IMR-90 (cell line): ENCODE measurements at places on chromosomes 7 and 10.

DNA sequence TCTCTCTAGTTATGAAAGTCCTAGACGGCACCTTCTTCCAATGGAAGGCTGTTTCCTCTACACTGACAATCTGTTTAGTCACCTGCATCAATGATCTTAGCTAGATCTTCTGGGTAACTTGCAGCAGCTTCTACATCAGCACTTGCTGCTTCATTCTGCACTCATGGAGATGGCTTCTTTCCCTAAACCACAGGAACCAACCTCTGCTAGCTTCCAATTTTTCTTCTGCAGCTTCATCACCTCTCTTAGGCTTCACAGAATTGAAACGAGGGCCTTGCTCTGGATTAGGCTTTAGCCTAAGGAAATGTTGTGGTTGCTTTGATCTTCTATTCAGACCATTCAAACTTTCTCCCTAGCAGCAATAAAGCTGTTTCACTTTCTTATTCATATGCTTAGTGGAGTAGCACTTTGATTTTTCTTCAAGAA lies 24.6 kb downstream of the NAMPT start:
- DNase-seq: no peak

DNA sequence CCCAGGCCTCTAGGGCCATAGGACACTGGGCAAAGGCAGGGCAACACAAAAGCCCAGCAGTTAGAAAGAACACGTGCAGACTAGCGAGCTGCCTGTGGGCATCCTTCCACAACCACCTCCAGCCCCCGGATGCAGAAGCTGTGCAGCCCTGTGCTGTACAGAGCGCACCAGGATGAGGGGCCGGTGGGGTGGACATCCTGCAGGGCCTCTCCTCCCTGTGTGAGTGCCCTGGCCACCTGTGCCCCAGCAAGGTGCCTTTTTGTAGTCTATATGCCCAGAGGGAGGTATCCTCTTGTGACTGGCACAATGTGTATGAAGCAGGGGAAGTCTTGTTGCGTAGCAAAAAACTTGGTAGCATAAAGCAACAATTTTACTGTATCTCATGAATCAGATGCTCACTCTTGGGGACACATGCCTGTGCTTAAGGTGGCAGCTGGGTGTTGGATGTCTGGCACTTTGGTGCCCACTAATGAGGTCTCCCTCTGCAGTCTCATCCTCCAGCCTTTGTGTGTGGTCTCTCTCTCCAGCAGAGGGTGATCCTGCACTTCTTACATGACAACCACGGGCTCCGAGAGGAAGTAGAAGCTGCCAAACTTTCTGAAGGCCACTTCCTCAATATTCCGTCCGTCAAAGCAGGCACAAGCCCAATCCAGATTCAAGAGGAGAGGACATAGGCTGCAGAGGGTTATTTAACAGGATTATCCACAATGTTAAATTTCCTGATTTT lies 8.7 kb downstream of the NCAPG2 start:
- peak; percentile 77 for DNase-seq

- DNase-seq: no peak
Observed at GRCh38 chr10:1358860-1359625, 302.9 kb downstream of the WDR37 start.

GRCh38 chr7:86926732-86927131 lies 132.7 kb downstream of the ELAPOR2 start:
- peak; percentile 41 for DNase-seq

GRCh38 chr10:123869020-123869414 lies 22.6 kb downstream of the CPXM2 start:
- DNase-seq: no peak

DNA sequence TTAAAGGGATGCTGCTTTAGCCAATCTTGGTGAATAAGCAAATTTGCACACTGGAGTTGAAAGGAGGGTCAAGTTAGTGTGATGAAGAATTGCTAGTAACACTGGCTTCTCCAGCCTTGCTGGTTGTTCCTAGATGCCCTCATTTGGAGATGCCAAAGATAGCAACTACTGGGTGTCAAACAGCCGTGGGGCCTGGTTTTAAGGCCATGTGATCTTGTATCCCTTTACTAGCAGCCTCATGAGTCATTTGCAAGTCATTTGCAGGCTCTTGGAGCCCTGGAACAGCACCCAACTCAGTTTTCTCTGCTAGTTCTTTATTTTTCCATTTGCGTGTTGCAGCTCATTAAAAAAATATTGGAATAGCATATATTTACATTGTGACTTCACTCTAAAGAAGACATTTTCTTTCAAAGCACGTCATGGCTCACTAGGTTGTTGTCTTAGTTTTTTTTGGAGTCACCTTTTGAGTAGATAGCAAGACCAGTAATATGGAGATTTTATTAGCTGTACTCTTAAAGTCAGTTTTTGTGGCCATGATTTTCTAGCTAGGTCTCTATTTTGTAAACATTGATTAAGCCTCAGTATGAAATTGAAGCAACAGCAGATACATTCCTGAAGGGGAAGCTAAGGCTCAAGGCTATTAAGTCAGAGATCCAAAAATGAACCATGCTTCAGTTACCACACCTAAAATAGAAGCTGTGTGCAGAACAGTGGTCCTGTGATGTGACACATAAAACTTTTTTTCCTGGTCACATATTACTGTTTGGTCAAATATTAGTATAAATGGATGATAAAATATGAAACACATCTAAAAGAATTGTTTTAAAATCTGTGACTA lies 1.3 kb downstream of the LSMEM1 start:
- peak; percentile 86 for DNase-seq

DNA sequence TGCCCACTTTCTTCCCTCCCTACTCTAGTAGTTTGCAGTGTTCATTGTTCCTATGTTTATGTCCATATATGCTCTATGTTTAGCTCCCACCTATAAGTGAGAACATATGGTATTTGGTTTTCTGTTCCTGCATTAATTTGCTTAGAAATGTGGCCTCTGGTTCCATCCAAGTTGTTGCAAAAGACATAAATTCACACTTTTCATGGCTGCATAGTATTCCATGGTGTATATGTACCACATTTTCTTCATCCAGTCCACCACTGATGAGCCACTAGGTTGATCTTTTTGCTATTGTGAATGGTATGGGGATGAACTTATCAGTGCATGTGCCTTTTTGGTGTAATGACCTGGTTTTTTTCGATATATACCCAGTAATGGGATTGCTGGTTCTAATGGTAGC lies 1089.1 kb downstream of the GRM8 start:
- DNase-seq: no peak

DNA sequence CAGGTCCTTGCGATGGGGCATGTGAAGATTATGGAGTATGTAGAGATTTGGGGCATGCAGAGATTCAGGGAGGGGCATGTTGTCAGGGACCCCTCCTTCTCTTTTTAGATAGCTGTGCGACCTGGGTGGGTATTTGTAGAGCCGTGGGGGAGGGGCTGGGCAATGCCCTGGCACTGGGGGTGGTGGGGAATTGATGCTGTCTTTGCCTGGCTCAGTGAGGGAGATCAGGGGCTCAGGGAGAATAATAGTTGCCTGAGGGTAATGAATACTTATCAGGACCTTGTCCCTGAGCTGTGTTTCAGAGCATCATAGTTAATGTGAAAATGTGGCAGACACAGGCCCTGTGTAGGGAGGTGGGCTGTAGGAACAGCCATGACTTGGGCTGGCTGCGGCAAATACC lies 3.5 kb downstream of the RAMP3 start:
- DNase-seq: no peak

GRCh38 chr7:47710201-47710935 lies 128.5 kb upstream of the TNS3 start:
- peak; percentile 45 for DNase-seq

GRCh38 chr10:78727728-78728127 lies 341.0 kb upstream of the ZMIZ1 start:
- DNase-seq: no peak

DNA sequence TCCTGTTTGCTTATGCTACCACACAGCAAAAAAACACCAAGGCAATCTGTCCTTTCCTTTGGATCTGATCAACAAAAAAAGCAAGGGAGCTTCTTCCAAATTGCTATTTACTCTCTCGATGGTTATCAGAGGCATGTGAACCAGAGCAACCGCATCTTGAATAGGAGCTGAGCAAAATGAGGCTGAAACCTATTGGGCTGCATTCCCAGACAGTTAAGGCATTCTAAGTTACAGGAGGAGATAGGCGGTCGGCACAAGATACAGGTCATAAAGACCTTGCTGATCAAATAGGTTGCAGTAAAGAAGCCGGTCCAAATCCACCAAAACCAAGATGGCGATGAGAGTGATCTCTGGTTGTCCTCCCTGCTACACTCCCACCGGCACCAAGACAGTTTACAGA lies 76.8 kb upstream of the FRMD4A start:
- no peak for DNase-seq

DNA sequence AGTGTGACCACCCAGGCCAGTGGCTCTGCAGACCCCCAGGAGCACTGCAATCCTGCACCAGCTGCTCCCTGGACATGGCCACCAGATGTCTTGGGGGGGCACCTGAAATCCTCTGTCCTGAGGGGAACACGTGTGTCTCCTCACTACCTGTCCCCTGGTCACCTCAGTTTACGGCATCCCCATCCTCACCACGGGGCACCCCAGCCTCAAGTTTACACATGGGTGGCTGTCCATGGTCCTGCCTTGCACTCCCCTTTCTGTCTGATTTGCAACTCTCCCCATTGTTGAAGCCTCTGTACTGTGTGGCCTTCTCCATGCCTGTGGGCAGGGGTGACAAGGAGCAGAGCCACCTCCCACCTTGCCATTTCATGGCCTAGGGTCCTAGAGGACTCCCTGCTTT lies 67.2 kb downstream of the RAMP3 start:
- DNase-seq: no peak

- DNase-seq: no peak
Observed at GRCh38 chr10:59692113-59692512, 17.5 kb downstream of the SLC16A9 start.

GRCh38 chr10:111732166-111732785 lies 451.3 kb downstream of the GPAM start:
- no peak for DNase-seq

GRCh38 chr7:110470420-110470819 lies 620.5 kb upstream of the LRRN3 start:
- no peak for DNase-seq

GRCh38 chr7:55128693-55129394 lies 110.0 kb downstream of the EGFR start:
- peak; percentile 63 for DNase-seq

- DNase-seq: no peak
Observed at GRCh38 chr10:33304423-33305225, 29.8 kb downstream of the NRP1 start.

GRCh38 chr10:28679581-28680357 lies 2.4 kb downstream of the BAMBI start:
- no peak for DNase-seq

- no peak for DNase-seq
Observed at GRCh38 chr10:132172091-132173066, 14.4 kb upstream of the DPYSL4 start.

DNA sequence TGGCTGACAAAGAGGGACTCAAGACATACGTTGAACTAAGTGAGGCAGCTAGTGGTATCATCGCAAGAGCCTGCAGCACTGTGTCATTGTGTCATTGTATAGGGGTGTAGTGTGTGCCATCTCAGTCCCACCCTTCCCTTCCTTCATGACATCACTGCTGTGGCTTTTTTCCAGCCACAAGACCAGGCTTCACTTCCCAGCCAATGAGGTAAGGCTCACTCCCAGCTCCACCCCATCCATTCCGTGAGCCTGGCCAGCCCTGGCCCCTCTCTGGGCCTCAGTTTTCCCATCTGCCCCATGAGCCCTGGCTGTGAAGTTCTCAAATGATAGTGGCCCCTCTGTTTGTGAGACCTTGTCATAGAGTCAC lies 134.3 kb upstream of the ZMIZ1 start:
- DNase-seq: no peak

DNA sequence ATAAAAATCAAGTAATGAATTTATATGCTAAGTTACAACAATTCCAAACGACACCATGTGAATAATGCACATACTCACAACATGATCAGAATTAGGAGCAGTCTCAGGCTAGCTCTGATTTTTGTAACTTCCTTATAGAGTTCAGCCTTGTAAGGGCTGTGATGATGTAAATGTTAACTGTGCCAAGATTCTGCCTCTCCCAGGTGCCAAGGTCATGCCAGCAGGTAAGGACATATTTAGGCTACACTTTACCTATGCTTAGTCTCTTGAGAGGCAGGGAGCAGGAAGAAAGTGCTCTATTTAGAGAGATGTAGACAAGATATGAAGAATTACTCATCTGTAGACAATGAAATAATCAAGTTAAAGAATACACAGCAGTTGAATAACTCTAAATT lies 53.6 kb upstream of the AGR3 start:
- no peak for DNase-seq

DNA sequence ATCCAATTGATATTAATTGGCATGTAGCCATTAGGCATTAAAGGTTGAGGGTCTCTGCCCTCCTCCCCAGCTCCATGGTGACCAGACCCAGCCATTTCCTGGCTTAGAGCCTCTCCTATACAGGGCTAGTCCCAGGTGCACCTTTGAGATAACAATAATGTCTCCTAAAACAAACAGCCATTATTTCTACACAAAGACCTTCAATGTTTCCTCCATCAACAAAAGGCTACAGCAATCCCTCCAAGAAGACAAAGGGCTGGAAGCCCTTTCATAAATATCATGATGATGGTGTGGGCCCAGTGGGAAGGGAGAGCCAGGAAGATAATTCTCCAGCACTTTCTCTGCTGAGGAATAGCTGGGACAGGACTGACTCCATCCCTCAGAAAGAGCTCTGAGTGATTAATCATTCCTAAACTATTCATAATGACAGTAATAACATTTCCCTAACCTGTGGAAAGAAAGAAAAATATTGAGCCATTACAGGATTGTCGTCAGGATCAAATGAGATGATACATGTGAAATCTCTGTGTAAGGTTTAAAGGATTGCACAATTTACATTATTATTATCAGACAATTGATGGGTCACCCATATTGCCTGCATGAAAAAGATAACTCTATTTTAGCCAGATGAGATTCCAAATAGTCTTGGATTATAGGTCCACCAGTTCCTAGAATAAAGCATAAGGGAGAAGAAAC lies 10.2 kb downstream of the PKD2L1 start:
- DNase-seq: no peak

GRCh38 chr10:90133606-90134005 lies 432.2 kb downstream of the KIF20B start:
- no peak for DNase-seq

GRCh38 chr10:66714741-66715140 lies 211.1 kb upstream of the LRRTM3 start:
- peak; percentile 28 for DNase-seq

- DNase-seq: no peak
Observed at GRCh38 chr10:43212043-43212721, 54.7 kb downstream of the RASGEF1A start.

GRCh38 chr10:63286340-63286739 lies 153.2 kb downstream of the NRBF2 start:
- peak; percentile 38 for DNase-seq

- peak; percentile 86 for DNase-seq
Observed at GRCh38 chr10:33015761-33016547, 57.9 kb upstream of the ITGB1 start.

DNA sequence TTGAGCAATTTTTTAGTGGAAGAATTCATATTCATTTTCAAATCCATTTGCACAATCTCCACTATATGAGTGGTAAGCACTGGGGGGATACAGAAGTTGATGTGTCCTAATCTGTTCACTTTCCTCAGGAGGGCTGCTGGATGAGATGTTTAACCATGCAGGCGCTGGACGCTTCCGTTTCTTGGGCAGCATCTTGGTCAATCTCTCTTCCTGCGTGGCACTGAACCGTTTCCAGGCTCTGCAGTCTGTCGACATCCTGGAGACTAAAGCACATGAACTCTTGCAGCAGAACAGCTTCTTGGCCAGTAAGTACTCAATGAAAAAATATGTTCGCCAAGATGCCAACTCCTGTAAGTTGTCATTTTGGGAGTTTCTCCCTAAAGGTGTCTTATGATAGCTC lies 179.3 kb downstream of the ABCA13 start:
- no peak for DNase-seq
